ENCODE measurements at places on chromosomes 1 and 21.

GRCh38 chr1:43495204-43495603 is 35.5 kb upstream of the PTPRF start:
- no peak for DNase-seq

- DNase-seq, result peak; percentile 66
These were observed 6.7 kb upstream of the RNASEL start for GRCh38 chr1:182595641-182596240.

DNA sequence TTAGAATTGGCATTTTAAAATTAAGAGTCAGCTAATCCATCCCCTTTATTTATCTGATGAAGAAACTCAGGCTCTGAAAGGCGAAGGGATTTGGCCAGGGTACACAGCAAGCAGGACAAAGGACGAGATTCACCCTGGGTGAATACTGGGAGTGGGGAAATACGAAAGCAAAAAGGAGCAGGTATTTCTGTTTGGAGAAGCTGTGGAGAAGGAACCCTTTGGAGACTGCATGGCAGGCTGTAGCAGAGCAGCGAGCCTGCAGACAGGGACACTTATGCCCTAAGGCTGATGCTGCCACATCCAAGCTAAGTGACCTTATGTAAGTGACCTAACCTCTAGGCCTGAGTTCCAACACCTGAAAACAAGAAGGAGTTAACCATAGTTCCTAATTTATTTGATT is 207.2 kb upstream of the C1orf87 start:
- no peak for DNase-seq

- no peak for DNase-seq
These were observed 9.3 kb downstream of the COQ8A start for GRCh38 chr1:226949401-226949800.

- no peak for DNase-seq
These were observed 25.8 kb upstream of the PPT1 start for GRCh38 chr1:40122855-40123254.

- no peak for DNase-seq
These were observed 29.5 kb downstream of the LPGAT1 start for GRCh38 chr1:211800925-211801607.

DNA sequence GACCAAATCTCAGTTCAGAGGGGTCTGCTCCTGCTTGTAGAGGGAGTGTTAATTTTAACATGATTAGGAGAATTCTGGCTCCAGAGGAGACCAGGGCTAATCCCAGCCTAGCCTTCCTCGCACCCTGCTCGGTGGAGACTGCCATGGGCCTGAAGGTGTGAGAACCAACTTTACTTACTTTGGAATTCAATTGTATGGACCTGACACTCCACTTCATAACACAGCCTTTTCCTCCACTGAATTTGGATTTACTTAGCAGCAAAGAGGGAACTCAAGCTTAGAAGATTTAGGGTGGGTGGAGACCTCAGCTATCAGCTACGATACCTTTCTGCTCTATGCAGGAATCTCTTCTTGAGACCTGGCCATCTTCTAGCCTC is 11.5 kb downstream of the PLXNA2 start:
- no peak for DNase-seq

DNA sequence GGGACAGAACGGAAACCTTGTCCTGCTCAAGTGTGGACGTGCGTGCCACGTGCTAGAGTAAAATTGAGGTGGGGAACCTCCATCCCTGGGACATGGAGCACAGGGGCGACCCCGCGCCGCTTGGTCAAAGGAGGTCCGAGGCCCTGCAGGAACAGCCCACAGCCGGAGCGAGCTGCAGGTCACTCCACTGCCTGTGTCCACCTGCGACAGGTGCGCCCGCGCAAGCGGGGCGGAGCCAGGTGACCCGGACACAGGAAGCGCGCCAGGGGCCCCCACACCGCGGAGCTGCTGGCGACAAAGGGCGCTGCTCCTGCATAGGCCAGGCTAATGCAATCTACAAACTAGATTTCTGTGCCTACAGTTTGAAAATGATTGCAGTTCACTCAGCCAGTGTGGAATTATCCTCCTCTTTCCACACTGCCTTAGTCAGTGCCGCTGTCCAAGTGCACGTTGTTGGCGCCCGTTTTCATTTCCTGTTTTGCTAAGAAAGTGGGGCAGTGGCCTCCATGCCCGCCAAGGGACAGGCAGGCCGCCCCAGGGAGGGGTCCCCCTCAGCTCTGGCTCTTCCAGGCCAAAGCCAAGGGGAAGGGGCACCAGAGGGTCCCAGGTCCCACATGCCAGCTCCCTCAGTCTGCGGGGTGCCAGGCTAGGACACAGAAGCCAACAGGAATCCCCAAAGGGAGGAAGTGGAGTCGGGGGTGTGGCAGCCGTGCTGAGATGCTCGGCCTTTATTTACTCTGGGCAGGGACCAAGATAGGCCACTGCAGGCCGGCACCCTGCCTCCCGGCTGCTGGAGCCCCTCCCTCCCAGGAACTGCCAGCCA is 4.3 kb upstream of the NADK start:
- peak; percentile 57 for DNase-seq

GRCh38 chr1:44973645-44974044 is 12.8 kb downstream of the EIF2B3 start:
- DNase-seq, result no peak

DNA sequence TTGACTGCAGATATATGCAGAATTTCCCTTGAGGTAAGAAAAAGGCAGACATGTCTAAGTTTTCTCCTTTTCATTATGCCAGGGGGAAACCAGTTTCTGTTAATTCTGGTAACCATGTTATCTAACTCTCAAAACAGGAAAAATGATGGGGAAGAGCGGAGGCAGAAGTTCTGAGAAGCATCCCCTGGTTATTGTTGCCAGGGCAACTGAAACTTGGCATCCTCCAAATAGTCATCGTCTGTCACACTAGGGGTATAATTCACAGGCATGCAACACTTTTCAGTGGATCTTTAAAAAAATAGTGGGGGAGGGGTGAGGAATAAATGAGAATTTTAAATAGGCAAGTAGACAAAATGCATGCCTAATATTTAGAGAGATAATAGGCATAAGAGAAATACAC is 715.3 kb upstream of the CXADR start:
- no peak for DNase-seq

DNA sequence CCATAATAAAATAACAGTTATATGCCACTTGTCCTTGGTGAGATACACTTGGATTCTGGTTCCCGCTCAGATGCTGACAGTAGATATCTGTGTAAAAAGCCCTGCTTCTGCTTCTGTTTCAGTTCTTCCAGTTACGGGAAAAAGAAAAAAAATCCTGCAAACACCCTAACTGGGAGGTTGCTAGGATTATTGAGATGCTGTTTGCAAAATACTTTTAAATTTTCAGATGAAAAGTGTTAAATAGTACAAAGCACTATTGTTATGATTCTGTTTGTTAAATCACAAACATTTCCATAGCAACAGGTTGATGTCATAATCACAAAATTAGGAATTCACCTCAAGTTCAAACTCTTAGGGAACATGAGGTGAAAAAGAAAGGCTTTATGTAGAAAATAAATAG is 232.3 kb downstream of the HMCN1 start:
- DNase-seq, result peak; percentile 30

GRCh38 chr21:24456358-24456757 is 1150.9 kb downstream of the MRPL39 start:
- DNase-seq, result no peak

- DNase-seq, result no peak
These were observed 718.3 kb upstream of the PTBP2 start for GRCh38 chr1:96002969-96003964.

DNA sequence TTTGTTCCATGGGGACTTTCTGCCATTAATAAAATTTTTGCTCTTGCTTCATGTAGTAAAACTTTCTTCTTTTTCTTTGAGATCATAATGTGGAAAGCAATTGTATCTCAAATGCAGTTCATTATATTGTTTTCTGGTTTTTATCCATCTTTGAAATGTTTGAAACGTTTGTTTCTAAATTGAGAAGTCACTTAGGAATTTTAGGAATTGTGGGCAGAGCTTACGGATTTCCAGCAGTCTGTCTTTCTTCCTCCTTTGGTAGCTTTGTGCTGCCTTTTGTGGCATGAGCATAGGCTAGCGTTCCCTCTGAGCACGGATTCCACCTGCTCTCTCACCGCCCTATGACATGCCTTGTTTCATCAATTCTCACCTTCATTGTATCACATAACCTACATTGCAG is 2.9 kb upstream of the ST6GALNAC5 start:
- DNase-seq, result no peak

DNA sequence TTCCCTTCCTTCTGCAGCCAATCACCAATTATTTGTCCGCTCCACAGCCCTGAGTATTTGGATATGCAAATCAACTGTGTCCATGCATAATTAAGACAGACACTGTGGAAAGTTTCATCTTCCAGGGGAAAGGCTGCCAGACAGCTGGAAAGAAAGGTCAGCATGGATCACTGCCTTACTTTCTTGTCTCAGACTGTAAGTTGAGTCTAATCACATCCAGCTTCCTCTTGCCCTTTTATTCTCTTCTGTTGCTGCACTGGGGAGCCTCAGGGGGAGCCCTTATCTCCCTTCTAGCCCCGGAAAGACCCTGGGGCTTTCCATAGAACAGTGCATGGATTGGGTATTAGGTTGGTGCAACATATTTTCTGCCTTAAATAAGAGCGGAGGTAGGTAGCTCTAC is 182.9 kb downstream of the OMA1 start:
- DNase-seq, result no peak

DNA sequence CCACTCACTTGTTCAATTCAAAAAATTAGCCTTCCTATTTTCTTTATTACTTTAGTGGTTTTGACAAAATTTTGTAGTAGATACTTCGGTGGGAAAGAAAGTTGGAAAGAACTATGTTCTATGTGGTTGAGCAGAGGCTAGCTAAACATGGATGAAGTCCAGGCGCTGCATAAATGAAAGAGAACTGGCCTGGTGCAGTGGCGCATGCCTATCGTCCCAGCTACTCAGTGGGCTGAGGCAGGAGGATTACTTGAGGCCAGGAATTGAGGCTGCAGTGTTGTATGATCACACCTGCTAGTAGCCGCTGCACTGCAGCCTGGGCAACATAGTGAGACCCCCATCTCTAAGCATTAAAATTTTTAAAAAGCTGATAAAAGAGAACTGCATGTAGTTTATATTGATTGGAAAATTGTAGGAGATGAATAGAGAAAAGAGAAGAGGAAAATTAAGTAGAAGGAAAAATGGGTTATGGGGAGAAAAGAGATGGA is 21.0 kb downstream of the IFNAR1 start:
- no peak for DNase-seq

DNA sequence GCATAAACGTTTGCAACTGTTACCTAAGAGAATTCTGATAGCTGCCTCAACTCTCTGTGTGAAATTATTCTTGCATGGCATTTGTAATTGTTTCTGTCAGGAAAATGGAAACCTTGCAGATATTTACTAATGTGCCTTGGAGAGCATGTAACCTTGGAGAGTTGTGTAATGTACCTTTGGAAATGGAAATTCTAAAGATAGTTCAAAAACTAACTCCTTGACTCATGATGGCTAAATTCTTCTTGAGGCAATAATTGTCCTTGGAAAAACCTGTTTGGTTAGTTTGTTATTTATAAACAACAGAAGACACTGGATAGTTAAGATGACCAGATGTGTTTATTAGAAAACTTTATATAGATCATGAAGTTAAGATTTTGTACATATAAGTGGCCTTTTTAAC is 1033.8 kb downstream of the PLA2G4A start:
- no peak for DNase-seq

DNA sequence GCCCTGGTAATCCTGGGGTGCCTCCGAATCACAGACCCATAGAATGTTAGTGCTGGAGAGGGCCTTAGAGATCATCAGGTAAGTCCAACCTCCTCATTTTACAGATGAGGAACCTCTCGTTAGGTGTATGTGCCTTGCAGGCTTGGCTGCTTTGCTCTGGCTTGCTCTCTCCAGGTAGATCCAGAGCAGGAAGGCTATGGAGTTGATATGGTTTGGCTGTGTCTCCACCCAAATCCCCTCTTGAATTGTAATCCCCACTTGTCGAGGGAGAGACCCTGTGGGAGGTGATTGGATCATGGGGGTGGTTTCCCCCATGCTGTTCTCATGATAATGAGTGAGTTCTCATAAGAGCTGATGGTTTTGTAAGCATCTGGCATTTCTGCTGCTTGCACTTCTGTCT is 186.0 kb upstream of the PLXNA2 start:
- DNase-seq, result no peak

GRCh38 chr1:52542085-52542688 is 10.7 kb downstream of the TUT4 start:
- peak; percentile 9 for DNase-seq

- no peak for DNase-seq
These were observed 43.6 kb downstream of the EPHB2 start for GRCh38 chr1:22754106-22754768.

GRCh38 chr1:171800342-171800741 is 18.9 kb downstream of the METTL13 start:
- DNase-seq, result no peak

- no peak for DNase-seq
These were observed 110.8 kb downstream of the ZZZ3 start for GRCh38 chr1:77571642-77572041.

DNA sequence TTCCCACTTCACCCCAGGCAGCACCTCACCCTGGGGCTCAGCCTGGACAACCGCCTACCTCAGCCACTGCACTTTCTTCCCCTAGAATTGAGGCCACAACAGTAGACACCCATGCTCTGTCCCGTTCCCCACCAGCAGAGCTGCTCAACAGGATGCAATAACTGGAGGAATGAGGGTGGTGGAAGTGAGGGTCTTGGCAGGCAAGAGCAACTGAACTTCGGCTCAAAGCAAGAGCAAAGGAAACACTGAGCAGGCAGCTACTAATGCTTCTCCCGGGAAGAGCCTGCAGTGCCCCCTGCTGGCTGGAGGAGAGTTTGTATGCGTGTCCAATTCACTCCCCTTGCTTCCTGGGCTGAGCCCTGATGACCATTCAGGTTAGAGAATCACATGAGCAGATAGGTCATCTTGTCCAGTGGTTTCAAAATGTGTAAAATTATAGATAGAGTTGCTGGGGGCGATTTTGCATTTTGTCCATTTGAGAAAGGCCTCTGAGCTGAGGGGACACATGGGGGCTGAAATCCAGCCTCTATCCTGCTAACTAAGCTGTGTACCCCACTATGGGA is 13.9 kb downstream of the NT5C1A start:
- peak; percentile 68 for DNase-seq

DNA sequence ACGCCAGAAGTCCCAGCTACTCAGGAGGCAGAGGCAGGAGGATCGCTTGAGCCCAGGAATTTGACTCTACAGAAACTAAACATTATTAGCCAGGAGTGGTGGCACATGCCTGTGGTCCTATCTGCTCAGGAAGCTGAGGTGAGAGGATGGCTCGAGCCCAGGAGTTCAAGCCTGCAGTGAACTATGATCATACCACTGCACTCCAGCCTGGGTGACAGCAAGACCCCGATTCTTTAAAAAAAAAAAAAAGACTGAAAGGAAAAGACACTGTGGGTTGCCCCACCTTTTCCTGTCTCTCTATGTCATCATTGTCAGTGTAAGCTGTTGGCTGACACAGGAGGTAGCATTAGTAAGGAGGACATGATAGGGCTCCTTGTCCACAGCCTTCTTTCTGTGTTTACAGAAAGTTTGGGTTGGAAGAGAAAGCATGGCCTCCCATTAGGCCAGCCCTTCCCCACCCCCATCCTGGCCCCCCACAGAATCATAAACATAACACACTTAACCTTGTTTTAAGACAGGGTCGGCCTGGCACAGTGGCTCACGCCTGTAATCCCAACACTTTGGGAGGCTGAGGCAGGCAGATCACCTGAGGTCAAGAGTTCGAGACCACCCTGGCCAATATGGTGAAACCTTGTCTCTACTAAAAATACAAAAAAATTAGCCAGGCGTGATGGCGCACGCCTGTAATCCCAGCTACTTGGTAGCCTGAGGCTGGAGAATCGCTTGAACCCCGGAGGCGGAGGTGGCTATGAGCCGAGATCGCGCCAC is 20.6 kb upstream of the RCAN3 start:
- DNase-seq, result no peak

Measured in lung microvascular endothelial cell (primary cell).